ENCODE measurements at places on chromosomes 6 and 20. TPM values are rescaled to one million over a fixed set of nuclear protein-coding genes. Genes with fewer than 3 reads are reported as not detected.
A peak's percentile ranks its signal among the peaks of the same experiment; 100 is the strongest.

DNA sequence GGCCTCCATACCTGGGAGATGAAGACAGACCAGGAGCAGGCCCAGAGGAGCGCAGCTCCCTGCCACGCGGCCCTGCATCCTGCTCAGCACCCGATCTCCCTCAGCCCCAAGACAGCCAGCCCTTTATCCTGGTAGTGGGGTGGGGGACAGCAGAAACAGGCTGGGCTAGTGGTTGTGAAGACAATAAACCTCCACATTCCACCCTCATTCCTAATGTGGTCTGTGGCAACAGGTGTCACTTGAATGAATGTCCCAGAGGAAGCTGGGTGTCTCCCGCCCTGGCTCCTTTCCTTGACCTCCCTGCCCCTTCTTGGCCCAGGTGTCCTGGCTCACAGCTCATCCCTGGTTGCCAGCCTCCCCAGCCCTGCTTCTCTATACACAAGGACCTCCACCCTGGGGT, at the start of gene C6orf15:
C6orf15 (minus strand) TSS at position 98 of the 400 bp plus-strand sequence; CDS start at position 78, 20 bp downstream.
- H3K27ac ChIP-seq: no peak within 1 kb of the TSS
- no peak within 1 kb of the TSS for H3K4me3 ChIP-seq
- H3K27me3 ChIP-seq: peaks cover 15% of the 10 kb centered on the region
- no peaks in the 10 kb centered on the region for H3K36me3 ChIP-seq

DNA sequence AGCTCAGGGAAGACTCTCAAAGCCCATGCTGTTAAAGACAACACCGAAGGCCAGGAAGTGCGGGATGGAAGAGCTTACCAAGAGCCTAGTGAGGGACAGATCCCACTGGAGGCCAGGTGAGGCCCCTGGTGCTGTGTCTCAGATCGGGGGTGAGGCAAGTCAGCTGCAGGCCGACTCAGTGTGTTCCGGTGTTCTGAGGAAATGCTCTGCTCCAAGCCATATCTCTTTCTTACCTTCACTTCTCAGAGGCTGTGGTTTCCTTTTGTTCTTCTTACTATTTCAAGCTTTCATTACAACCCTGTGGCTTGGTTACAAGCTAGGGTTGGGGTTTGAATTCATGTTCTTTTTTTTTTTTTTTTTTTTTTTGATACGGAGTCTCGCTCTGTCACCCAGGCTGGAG, 114.3 kb upstream of the ZFP64 start:
- no peak overlapping the region for H3K4me3 ChIP-seq
- peaks cover 34% of the 10 kb centered on the region for H3K4me1 ChIP-seq
- H3K27ac ChIP-seq: peak overlapping the region; percentile 79
- no peaks in the 10 kb centered on the region for H3K27me3 ChIP-seq
- H3K36me3 ChIP-seq: no peaks in the 10 kb centered on the region

DNA sequence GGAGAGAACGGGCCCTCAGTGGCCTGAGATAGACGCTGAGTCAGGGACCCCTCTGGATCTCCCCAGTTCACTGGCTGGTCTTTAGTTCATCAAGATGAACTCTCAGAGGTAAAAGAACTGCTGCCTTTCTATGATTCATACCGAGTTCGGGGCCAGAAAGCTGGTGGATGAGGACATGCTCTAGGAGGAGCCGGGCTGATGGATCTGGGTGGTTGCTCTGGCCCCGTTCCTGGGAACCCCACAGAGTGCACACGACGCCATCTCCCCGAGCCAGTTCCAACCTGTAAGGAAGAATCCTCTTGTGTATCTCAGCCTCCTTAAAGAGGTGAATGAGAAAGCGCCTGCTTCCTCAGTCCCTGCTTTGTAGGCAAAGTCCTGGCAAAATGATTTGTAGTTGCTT, 142.6 kb upstream of the PDE10A start:
- no peaks in the 10 kb centered on the region for H3K4me1 ChIP-seq
- H3K27me3 ChIP-seq: peaks cover 18% of the 10 kb centered on the region
- H3K36me3 ChIP-seq: no peaks in the 10 kb centered on the region
- H3K27ac ChIP-seq: no peak overlapping the region
- no peak overlapping the region for H3K4me3 ChIP-seq
- no peak for DNase-seq

- H3K4me1 ChIP-seq: no peaks in the 10 kb centered on the region
- H3K4me3 ChIP-seq: no peak overlapping the region
- H3K36me3 ChIP-seq: no peaks in the 10 kb centered on the region
- no peak for DNase-seq
Observed at GRCh38 chr20:9966966-9967365, 67.8 kb upstream of the ANKEF1 start.

DNA sequence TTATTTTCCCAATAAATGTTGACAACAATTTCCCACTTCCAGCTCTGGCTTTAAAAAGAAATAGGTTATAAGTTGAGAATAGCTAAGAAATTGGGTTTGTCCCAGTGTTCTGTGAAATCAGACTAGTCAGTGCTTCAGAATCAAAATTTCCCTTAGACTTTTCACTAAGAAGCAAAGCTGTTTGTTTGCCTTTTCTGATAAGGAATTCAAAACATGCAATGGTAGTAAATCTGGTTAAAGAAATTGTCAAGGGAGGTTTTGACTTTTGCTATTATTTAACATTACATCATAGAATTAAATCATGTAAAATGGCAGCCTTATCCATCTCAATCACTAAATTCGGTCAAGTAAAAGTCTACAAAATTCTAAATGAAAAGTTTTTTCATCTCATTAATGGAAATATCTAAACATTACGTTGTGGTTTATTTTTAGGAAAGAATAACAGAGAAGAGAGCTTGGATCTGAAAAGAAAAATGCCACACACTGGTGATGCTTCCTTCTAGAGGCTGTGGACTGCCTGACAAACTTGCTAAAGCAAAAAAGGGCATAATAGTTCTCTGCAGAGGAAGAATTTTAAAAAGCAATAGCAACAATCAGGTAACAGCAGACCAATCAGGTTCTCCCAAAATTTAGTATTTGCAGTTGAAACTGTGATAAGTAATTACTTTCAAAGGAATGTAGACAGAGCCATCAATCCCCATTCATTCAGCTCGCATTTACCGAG, 36.4 kb downstream of the PLAGL1 start:
- no peak overlapping the region for H3K27ac ChIP-seq
- H3K4me1 ChIP-seq: no peaks in the 10 kb centered on the region
- DNase-seq: no peak
- no peaks in the 10 kb centered on the region for H3K36me3 ChIP-seq

The BPI gene
- total RNA-seq: not detected

DNA sequence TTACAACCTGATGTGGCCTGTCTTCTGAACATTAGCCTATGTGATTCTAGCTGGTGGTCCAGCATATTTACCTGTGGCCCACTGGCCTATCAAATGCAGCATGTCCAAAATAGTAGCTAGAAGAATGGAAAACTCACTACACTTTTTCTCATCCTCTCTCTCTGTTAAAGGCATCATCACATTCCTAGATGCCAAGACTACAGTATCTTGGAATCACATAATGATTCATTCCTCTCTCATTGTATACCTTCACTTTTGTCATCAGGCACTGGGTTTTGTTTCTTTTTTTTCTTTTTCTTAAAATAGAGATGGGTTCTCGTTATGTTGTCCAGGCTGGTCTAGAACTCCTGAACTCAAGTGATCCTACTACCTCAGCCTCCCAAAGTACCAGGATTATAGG, 45.0 kb downstream of the FAM83B start:
- H3K27me3 ChIP-seq: no peaks in the 10 kb centered on the region
- no peaks in the 10 kb centered on the region for H3K4me1 ChIP-seq
- H3K27ac ChIP-seq: no peak overlapping the region
- no peak for DNase-seq
- no peak overlapping the region for H3K4me3 ChIP-seq
- no peaks in the 10 kb centered on the region for H3K36me3 ChIP-seq

GRCh38 chr6:139172567-139172966, 37.7 kb downstream of the HECA start:
- H3K4me3 ChIP-seq: no peak overlapping the region
- no peak for DNase-seq
- H3K27me3 ChIP-seq: no peaks in the 10 kb centered on the region
- H3K36me3 ChIP-seq: peaks cover 85% of the 10 kb centered on the region

GRCh38 chr6:83948851-83949250, 84.7 kb upstream of the MRAP2 start:
- H3K27ac ChIP-seq: no peak overlapping the region
- no peaks in the 10 kb centered on the region for H3K4me1 ChIP-seq
- H3K27me3 ChIP-seq: no peaks in the 10 kb centered on the region
- H3K36me3 ChIP-seq: peaks cover 10% of the 10 kb centered on the region
- no peak for DNase-seq

GRCh38 chr6:12344961-12345693, 55.0 kb downstream of the EDN1 start:
- no peak for DNase-seq
- no peaks in the 10 kb centered on the region for H3K36me3 ChIP-seq
- no peak overlapping the region for H3K4me3 ChIP-seq
- H3K27ac ChIP-seq: no peak overlapping the region
- no peaks in the 10 kb centered on the region for H3K4me1 ChIP-seq
- no peaks in the 10 kb centered on the region for H3K27me3 ChIP-seq

DNA sequence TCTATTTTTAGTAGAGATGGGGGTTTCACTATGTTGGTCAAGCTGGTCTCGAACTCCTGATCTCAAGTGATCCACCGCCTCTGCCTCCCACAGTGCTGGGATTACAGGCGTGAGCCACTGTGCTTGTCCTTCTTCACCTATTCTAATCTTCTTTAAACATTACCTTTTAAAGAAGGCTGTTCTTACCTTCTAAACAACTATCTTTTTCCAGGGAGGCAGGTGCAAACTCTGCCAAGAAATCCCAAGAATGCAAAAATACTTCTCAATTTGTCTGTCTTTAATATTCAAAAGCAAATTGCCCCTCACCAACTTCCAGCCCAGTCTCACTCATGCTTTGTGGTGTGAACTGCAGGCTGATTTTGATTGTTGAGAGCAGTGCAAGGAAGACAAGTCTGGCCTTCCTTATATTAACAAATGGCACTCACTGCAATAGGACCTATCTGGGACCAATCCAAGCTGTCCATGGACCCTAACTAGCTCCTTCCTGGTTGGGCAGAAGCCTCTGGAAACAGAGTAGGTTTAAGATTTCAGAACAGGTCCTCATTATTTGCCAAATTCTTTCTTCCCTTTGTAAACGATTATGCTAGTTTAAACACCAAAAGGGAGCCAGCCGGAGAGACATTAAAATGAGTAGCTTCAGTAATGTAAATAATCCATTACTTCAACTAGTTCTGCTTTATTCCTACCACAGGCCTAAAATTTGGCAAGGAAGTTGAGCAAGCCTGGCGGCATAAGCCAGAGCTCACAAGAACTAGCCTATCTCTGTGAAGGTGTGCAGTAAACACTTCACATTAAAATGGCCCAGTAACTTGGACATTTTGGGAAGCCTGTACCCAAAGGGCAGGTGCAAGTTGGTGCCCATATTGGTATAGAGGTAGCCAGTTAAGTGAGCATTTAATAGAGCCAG, 1.6 kb downstream of the SCAND1 start:
- H3K27me3 ChIP-seq: no peaks in the 10 kb centered on the region
- H3K4me3 ChIP-seq: peak overlapping the region; percentile 96
- peak overlapping the region; percentile 99 for H3K27ac ChIP-seq
- peak; percentile 15 for DNase-seq
- peaks cover 22% of the 10 kb centered on the region for H3K4me1 ChIP-seq

The GRM1 gene
- not detected for total RNA-seq

- H3K4me1 ChIP-seq: no peaks in the 10 kb centered on the region
- H3K36me3 ChIP-seq: no peaks in the 10 kb centered on the region
- no peak overlapping the region for H3K27ac ChIP-seq
Observed at GRCh38 chr6:108739496-108740330, 108.5 kb upstream of the ARMC2 start.

GRCh38 chr6:94600636-94601035, 976.7 kb upstream of the MANEA start:
- no peaks in the 10 kb centered on the region for H3K27me3 ChIP-seq
- no peaks in the 10 kb centered on the region for H3K36me3 ChIP-seq
- no peak for DNase-seq
- H3K4me1 ChIP-seq: no peaks in the 10 kb centered on the region
- no peak overlapping the region for H3K4me3 ChIP-seq

- no peak overlapping the region for H3K27ac ChIP-seq
- H3K4me1 ChIP-seq: peaks cover 13% of the 10 kb centered on the region
- peaks cover 43% of the 10 kb centered on the region for H3K36me3 ChIP-seq
- no peak overlapping the region for H3K4me3 ChIP-seq
- no peak for DNase-seq
Observed at GRCh38 chr20:57612916-57613315, 7.3 kb downstream of the ZBP1 start.

GRCh38 chr20:36183155-36183944, 28.8 kb downstream of the EPB41L1 start:
- H3K27me3 ChIP-seq: no peaks in the 10 kb centered on the region
- DNase-seq: no peak
- no peaks in the 10 kb centered on the region for H3K36me3 ChIP-seq
- H3K4me1 ChIP-seq: no peaks in the 10 kb centered on the region
- H3K27ac ChIP-seq: no peak overlapping the region
- H3K4me3 ChIP-seq: no peak overlapping the region

GRCh38 chr6:5051394-5051793, 33.7 kb upstream of the PPP1R3G start:
- no peaks in the 10 kb centered on the region for H3K4me1 ChIP-seq
- H3K27ac ChIP-seq: no peak overlapping the region
- peaks cover 4% of the 10 kb centered on the region for H3K27me3 ChIP-seq
- no peak overlapping the region for H3K4me3 ChIP-seq
- H3K36me3 ChIP-seq: no peaks in the 10 kb centered on the region
- DNase-seq: no peak

The TINAG gene
- not detected for total RNA-seq

All from activated CD4-positive, alpha-beta T cell treated with anti-CD3 and anti-CD28 coated beads, Interleukin-2, amount 10 ng/mL, durations not matched to agents 7 days and 5 days (primary cell).